ENCODE measurements at places on chromosomes 11 and 22.

DNA sequence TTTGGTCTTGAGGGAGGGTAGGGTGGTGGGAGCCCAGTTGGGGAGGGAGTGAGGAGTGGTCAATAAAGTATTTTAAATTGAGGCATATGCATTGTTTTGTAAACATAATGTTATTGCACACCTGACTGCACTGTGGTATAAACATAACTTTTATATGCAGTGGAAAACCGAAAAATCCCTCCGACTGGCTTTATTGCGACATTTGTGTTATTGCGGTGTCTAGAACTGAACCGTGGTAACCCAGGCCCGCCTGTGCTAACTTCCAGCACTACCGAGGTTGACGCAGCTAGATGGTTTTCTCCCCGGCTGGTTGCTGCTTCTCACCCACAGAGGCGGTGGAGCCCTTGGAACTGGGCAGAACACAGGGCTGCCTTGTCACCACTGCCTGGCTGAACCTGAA, 7.6 kb upstream of the RNH1 start:
- DNase-seq, result no peak

GRCh38 chr11:68021167-68021787, 9.2 kb upstream of the NDUFS8 start:
- no peak for DNase-seq

DNA sequence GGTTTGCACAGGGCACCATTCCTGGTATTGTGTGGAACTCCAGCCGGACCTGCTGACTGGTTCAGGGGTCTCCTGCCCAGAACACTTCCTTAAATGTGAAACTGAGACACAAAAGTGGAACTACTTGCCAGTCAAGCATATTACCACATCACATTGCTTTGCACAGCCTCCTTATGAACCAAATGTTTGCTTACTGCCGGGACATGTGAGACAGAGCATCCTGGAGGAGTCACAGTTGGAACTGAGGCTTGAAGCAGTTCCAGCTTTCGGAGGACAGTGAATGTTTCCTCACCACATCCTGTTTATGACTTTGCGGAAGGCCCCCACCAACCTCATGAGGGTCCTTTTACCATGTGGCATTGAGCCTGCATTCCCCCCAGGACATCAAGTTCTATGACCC, 105.8 kb upstream of the ARHGAP42 start:
- DNase-seq, result peak; percentile 5

DNA sequence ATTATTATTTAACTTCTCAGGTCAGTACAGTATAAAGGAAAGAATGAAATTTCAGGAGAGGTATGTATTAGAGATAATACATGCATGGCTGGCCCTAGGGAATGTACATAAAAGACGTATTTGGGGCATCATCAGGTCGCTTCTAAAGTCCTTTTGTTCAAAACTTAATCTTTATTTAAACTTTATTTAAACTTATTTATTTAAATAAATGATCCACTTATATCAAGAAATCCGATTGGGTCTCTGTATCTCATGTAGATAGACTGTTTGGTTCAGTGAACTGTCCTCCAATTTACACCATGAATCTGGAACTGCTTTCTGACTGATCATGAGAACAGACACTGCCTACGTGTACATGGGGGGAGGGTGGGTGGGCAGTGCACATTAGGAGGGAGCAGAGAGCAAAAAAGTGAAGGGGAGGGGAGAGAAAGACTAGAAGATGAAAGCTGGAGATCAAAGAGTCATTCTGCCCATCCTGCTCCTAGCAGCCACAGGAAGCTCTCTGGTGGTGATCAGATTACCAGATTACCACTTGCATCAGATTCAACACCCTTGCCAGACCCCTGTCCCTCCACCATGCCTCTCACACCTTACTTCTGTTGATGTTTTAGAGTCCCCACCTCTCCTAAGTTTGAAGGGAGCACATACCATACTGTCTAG, 92.1 kb upstream of the MTMR2 start:
- DNase-seq, result no peak

GRCh38 chr22:28448625-28449024, 231.0 kb downstream of the TTC28 start:
- DNase-seq, result no peak

DNA sequence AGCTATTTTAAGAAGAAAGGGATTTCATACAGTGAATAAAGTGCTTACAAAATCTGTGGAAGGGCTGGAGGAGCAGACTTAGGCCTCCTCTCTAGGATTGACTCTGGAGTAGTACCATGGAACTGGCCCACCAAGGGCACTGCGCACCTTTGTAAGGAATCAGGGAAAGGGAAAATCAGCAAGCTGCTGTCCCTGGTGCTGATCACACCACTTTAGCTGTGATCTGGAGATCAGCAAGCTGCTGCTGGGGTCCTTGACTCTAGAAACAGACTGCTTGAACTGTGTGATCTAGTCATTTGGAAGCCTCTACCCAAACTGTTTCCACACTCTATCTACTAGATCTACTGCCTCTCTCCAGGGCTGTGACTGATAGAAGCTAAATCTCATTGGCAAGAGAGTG, 18.4 kb upstream of the TECTA start:
- DNase-seq, result no peak

DNA sequence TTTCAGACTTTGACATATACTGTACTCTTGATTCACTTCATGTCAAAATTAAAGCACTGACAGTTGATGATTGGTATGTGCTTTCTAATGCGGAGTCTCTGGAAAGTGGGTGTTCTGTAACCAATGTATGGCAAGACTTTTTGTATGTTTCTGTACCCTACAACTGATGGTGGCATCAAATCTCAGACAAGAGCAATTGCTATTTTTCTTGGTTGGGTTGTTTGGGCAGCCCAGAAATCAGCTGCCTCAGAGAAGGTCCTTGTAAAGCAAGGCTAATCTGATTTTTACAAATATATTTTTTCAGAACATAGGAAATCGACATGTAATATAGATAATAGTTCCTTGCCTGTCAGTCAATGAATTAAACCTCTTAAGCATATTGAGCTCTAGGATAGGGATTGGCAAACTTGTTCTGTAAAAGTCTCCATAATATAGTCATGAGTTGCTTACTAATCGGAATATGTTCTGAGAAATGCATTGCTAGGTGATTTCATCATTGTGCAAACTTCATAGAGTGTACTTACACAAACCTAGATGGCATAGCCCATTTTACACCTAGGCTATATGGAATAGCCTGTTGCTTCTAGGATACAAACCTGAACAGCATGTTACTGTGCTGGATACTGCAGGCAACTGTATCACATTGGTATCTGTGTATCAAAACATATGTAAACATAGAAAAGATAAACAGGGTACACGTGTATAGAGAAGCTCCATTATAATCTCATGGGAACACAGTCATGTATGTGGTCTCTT, 10.2 kb upstream of the OOSP4A start:
- peak; percentile 2 for DNase-seq

DNA sequence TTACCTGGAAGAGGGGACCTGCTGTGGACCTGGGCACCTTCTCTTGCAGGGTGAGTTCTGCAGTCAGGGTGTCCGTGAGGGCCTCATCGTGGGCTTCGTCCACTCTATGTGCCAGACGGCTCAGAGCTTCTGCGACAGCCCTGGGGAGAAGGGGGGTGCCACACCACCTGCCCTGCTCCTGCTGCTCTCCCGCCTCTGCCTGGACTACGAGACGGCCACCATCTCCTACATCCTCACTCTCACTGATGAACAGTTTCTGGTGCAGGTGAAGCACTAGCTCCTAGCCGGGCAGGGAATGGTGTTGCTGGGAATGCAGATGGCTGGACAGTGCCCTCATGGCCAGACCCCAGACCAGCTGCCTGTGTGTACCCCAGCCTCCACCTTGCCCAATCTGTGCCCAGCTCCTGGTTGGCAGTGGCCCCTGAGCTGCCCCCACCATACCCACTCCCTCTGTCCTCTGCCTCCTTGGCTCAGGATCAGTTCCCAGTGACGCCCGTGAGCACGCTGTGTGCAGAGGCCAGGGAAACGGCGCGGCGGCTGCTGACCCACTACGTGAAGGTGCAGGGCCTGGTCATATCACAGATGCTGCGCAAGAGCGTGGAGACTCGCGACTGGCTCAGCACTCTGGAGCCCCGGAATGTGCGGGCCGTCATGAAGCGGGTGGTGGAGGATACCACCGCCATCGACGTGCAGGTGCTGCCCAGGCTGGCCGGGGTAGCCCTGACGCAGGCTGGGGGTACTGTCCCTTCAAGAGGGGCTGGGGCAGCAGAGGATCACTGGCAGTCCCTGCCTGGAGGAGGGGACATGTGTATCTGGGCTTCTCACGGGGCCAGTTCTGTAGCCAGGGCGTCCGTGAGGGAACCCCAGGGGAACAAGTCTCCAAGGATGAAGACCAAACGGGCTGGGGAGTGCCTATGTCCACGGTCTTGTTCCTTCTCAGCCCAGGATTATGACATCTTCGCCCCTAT, 2.2 kb upstream of the TM7SF2 start:
- no peak for DNase-seq

DNA sequence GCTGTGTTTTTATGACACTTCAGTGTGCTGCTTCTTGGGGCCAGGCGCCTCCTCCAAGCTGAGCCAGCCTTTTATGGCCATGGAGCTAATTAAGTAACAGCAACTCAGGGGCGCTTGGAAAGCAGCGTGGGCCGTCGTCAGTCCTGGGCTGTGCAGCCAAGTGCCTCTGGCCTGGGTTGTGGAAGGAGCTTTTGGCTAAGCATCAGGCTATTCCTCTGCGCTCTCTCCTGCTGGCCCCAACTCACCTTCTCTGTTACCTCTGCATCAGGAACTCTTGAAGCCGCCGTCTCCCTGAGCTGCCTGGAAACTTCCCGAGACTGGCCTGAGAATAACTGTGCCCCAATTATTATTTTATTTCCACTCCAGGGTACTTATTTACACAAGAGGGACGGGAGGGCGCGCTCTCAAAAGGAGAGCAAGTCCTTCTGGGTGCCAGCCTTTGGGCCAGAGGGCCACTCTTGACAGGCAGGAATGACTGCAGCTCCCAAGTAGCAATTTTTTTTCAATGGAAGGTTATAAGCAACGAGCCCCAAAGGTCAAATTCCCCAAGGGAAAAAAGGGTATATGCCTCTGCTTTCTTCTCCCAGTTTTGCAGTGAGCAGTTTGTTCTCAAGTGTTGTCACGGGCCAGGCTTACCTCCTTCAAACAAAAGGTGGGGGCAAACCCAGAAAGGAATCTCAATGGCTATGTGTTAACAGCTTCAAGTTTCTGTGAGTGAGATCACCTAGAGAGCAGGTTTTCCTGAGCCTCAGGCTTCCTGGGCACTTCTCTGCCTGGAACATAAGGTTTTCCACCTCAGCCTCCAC, 38.5 kb upstream of the NAV2 start:
- no peak for DNase-seq

GRCh38 chr11:71456831-71457230, 3.8 kb downstream of the NADSYN1 start:
- no peak for DNase-seq

DNA sequence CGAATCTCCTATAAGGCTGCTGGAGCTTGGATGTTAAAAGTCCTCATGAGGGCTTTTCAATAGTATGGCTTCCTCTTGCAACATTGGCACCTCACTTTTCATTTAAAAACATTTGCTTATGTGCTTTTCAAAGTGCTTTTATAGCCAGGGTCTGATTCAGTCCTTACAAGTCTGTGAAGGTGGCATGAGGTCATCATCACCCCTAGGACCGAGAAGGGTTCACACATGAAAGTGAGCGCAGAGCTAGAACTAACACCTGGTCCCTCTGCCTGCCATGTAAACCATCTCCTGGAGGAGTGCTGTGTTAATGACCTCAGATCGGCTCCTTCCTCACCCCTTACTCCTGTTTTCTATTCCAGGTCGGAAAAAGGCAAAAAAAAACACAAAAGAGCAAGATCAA, 12.2 kb upstream of the LMO2 start:
- no peak for DNase-seq

DNA sequence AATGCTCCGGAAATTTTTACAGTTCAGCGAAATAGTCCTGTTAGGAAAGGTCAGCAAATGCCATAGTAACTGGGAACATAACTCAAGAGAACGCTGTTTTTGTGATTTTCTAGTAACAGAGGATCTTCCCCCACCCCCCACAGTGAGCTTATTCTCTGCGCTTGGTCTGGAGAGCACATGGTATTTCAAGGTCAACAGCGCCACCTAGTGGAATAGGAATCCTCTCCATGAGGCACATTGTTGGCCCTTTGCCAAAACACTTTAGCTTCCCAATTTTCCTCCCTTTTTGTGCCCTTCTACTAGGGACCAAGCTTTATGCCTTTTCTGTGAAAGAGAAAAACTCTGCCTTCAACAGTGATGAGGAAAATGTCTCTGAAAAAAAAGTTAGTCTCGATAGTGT, 13.2 kb upstream of the OR4C12 start:
- peak; percentile 58 for DNase-seq

DNA sequence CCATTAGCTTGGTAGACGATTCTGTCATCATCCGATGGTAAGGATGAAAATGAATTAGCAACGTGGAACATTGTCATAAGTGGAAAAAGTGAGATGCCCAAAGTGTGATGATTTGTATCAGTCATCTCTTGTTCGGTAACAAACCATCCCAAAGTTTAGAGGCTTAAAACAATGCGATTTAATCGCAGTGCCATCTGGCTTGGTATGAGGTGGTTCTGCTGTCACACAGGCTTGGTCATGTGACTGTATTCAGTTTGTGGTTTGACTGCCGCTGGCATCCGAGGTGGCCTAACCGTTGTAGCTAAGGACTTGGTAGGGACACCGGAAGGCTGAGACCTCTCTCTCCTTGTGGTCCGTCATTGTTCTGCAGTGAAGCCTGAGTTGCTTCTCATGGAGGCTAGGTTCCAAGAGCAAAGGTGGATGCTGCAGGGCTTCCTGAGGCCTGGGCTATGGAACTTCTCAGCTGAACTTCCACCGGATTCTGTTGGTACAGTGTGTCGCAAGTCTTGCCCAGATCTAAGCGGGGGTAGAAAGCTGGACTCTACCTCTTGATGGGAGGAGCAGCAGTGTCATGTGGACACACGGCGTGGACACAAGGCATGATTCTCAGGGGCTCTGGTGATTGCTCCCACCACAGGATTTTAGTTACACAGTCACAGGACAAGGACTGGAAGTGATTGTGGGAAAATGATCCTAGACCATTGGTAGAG, 36.3 kb downstream of the BCR start:
- DNase-seq, result peak; percentile 41

GRCh38 chr22:17120711-17121232, 388 bp downstream of the TMEM121B start:
- peak; percentile 67 for DNase-seq

DNA sequence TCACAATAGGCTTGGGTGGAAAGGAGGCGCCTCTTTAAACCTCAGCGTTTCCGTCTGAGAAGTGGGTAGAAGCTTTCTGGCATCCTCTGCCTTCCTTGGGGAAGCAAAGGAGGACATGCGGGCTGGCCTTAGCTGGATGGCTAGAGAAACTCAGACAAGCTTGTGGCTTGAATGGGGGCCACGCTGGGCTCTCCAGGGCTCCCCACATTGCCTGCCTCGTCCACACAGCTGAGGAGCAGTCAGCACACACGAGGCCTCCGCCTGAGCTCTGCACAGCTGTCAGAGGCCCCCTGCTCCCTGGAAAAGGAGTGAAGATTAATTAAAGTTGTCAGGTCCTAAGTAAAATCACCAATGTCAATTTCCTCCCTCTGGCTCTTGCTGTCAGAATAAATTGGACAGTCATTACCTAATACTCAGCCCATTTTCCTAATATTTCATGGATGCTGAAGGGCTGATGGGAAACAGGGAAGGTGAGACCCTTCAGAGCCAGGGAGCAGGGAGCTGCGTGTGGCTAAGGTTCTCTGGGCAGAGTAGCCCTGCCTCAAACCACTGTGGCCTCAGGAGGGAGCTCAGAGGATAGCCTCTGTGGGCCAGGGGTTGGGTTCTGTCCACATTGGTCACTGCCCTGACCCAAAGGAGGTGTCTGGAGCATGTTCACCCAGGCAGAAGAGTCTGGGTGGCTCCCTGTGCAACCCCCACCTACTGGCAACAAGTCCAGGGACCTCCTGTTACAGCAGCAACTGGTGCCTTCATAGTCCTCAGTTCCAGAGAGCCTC, 118.3 kb upstream of the CD82 start:
- no peak for DNase-seq
